Neuronal stem cell (in vitro differentiated cells): ENCODE measurements at places on chromosomes 1 and 21.

DNA sequence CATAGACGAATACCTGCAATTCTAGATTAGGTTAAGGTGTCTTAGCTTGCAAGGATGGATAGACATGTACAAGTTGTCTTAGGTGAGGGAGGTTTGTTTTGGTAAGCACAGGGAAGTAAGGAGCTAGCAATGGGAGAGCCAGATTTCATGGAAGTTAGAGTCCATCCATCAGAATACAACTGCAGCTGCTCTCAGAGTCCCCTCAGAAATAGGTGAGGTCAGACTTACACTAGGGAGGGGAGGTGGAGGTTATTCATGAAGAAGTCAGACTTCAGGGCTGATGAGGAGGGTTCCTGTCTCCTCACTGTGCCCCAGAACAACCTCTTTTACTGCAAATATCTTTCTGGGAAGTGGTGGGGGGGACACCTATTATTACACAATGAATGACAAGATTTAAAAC lies 85.3 kb downstream of the KCTD3 start:
- no peak for DNase-seq

- DNase-seq: no peak
These were observed 133.1 kb downstream of the VAV3 start for GRCh38 chr1:107831921-107832320.

DNA sequence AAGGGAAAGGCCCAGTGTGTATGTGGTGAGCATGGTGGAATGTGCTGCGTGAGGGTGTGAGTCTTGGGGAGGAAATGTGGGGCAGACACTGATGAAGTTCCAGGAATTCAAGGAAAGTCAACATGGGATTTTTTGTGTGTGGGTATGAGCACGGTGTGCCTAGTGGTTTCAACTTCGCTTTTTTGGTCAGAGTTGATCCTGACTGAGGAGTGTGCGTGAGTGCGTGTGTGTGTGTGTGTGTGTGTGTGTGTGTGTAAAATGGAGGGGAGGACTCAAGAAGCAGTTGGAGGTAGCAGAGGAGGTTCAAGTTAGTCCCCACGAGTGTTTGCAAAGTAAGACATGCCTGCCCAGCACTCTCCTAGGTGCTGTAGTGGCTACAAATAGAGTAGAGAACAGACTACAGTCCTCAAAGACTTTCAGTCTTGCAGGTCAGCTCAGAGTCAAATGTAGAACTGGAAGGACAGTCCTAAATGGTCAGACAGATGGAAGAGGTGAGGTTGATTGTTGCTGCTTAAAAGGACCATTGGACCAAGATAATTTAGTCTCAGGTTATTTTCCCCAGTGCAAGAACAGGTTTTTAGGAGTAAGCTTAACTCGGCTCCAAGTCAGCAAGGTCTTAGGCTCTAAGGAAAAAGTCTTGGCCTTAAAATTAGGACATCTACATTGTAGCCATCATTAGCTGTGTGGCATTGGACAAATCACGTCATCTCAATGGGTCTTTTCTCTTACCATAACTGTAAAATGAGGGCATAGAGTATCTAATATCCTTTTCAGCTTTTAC lies 25.0 kb downstream of the SLAMF1 start:
- no peak for DNase-seq

DNA sequence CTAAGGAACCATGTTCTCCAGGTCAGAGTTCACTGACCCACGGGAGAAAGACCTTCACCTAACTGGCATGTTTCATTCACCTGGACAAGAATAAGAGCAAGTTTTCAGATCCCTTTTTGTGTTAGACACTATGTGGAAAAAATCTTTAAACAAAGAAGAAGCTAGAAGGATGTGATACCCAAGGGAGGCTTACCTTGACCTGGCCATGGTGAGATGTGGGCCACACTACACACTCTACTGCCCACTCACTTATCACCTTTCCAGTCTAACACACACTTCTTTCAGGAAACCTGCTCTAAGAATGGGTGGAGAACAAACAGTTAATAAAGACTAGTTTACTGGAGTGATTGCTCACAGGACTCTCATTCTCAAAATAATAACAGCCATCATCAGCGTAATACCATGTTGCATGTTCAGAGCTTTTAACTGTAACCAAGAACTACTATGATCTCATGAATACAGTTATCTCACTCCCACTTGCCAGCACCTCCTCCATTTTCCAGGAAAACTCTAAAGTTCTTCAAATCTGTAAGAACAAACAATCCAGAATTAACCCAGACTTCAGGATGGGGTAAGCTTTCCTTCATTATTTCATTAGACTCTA lies 1.4 kb downstream of the RGS8 start:
- DNase-seq: no peak

DNA sequence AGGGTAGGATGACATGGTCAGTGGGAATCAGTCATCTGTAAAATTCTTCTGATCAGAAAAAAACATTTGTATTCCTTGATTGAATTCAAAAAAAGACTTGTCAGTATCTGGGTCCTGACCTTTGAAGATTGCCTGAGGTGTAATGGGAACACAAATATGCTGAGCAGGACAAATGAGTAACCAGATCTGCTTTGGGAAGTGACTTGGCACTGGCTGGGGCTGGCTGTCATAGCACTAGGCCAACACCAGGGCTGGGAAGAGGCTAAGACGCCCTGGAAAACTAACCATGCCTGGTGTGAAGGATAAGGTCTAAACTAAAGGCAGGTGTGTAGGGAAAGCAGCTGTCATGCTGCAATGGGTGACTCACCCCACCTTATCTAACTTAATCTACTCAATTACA lies 452.9 kb upstream of the BEND5 start:
- DNase-seq: no peak

GRCh38 chr21:29230551-29231261 lies 68.0 kb upstream of the BACH1 start:
- DNase-seq: no peak
